ENCODE measurements at places on chromosomes 6 and 20.

DNA sequence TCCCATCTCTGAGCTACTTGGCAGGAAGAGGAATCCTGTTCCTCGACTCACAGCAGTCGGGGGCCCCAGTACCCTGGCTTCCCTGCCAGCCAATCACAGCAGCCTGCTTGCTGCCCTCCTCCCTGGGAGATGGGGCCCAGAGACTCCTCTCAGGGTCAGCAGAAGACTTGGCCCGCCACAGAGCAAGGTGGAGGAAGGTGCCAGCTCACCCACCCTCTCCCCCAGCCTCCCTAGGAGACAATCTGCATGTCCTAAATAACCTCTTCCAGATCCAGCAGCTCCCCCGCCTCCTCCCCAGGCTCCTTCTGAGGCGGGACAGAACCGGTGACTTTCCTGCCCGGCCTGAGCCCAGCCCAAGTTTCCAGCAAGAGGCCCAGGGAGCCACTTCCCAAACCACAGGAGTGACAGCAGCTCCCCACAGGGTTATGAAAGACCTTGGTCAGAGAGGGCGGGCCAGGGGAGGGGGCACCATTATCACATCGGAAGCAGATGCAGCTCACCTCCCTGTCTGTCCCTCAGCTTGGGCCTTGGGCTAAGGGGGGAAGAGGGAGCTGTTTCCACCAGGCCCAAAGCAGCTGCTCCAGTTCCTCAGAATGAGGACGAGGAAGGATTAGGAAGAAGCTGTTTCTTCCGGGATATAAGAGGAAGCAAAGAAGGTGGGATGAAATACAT is 2.3 kb downstream of the CCND3 start:
- no peak for DNase-seq

- DNase-seq: no peak
These were observed 2.9 kb downstream of the FBXO30 start for GRCh38 chr6:145811741-145812140.

DNA sequence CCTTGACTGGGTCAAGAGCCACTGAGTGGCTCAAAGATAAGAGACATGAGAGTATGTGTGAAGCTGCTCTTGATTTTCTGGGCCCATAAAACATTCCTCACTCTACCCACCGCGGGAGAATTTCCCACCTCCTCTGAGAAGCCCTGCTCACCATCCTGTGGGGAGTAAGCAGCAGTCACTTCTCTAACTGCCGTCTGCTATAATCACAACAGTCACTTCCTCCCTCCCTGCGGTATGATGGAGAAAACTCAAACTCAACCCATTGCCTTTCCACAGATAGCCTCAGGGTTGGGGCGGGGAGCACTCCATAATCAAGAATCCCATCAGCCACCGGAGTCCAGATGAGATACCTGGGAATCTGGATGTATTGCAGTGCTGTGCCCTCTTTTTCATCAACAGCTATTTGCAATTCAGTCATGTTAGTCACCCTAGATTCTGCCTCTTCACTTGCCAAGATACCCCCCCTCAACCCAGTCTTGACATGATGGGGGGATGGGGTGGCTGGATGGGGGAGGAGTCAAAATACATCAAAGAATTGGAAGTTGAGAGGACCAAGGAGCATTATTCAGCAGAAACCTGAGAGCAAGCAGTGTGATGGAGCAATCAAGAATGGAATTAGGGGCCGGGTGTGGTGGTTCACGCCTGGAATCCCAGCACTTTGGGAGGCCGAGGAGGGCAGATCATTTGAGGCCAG is 5.1 kb downstream of the MOCS1 start:
- DNase-seq: no peak

DNA sequence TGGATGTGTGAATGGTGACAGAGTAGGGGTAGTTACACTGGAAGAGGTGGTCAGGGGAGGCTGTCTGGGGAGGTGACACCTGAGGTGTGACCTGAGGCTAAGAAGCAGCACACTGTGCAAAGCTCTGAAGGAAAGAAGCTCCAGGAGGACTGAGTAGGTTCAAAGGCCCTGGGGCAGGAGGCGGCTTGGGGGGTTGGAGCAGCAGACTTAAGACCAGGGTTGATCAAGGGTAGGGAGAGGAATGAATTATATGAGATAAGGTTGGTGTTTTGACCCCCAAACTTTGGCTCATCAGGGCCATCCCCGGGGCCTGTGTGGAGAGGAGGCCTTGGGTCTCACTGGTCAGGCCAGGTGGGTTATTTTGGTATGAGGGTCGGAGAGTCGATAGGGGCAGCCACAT is 166.1 kb downstream of the GRM4 start:
- DNase-seq: no peak

DNA sequence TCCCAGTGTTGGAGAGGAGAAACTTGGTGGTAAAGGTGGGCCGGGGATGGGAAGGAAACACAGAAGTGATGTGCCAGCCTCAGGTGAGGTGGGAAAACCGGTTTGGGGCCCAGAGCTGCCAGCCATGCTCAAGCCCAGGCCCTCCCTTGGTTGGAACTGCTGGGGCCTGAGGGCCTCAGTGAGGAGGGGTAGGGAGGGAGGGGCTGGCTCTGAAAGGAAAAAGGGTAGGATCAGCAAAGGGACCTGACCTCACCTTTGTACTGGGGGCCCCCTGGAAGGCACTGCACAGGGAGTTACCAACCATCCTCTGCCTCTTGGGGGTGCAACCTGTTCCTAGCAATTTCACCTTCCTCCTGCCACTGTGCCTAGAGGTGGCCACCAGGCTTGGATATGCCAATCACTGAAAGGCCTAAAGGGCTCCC is 1.8 kb upstream of the SPEF1 start:
- peak; percentile 52 for DNase-seq

- DNase-seq: no peak
These were observed 509.2 kb downstream of the FRK start for GRCh38 chr6:115551527-115551926.

DNA sequence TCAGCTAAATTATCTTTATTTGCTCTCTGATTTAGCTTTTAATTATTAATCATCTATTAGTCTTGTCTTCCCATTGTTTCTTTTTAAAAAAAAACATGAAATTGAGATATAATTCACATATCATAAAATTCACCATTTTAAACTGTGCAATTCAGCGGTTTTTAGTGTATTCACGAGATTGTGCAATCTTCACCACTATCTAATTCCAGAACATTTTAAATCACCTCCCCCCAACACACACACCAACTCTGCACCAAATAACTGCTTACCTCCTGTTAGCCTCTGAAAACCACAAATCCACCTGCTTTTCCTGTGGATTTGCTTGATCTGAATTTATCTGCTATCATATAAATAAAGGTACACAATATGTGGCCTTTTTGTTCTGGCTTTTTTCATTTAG is 8.8 kb upstream of the ABRACL start:
- DNase-seq: no peak

GRCh38 chr6:80434691-80435350 is 328.4 kb downstream of the BCKDHB start:
- no peak for DNase-seq

- DNase-seq: no peak
These were observed 85.1 kb upstream of the CNKSR3 start for GRCh38 chr6:154595538-154595937.
